ENCODE measurements at places on chromosomes 3 and 15.
A peak's percentile ranks its signal among the peaks of the same experiment; 100 is the strongest.

- DNase-seq: peak; percentile 65
Observed at GRCh38 chr3:179146911-179147513, 1.1 kb upstream of the PIK3CA start.

DNA sequence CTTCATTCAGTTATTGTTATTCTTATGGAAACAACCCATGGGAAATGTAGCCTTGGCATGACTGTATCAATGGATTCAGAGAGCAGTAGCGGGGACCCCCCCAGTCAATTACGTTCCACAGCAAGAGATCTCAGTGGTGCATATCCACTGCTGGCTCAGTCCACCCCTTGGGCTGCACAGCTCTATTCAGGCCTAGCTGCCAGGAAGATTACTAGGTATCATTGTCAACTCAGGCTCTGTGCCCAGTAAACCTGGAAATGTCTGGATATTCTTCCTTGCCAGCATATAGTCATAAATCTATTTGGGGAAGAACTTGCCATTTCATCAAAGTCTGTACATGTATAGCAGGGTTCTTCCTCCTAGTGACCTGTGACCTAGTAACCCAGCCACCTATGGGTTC, 128.1 kb upstream of the CCDC54 start:
- no peak for DNase-seq

DNA sequence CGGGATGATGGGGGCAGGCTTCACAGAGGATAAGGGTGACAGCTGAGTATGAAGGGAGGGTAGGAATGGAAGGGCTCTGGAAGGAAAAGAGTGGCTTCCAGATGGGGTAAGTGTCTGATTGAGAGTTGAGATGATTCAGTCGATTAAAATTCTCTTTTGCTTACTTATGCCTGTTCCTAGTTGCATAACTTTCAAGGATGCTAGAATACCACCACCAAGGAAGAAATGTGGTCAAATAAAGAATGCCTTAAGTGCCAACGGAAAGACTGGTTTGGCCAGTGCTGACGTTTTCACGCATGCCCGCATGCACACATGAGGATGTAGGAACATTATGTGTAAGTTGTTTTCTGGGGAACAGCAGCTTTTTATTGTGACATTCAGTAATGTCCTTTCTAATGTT, 263.4 kb upstream of the WNT5A start:
- DNase-seq: peak; percentile 75

- no peak for DNase-seq
Observed at GRCh38 chr15:52668133-52668532, 11.1 kb downstream of the ATOSA start.

DNA sequence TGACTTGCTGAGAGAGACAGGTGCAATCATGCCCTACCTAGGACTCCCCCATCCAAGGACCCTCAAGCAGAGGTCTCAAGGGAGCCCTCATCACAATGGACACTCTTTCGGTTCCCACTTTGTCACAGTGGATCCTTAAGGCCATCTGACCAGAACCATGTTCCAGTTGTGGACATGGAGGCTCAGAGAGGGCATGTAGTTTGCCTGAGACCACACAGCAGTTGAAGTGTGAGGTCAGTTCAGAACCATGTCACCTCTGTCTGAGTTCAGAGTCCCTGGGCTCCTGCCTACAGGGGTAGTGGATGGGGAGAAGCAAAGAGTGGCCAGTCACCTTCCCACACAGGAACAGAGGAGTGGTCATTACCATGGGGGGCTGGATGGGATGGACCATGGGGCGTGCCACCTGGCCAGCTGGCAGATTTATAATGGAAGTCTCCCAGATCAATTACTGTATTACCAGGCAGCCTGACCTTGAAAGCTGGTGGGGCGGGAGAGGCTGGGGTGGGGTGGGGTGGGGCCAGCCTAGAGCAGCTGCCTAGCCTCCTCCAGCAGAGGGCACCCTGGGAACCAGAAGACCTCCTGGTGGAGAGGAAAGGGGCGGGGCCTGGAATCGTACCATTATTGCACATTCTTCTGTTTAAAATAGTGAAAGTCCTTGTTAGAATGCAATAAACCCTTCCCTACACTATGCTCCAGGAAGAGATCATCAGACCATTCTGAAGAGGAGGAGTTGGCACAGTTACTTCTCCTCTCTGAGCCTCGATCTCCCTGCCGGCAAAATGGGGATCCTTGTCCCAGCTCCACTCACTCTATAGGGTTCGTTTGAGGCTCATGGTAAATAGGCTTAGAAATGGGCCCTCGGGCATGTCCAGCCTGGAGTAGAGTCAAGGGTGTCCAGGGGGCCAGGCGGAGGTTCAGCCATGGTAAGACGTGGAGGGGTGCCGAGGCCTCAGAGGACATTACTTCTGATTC, 26.9 kb upstream of the LINGO1 start:
- DNase-seq: peak; percentile 81

GRCh38 chr3:114519415-114519814, 225.6 kb downstream of the TIGIT start:
- DNase-seq: no peak

DNA sequence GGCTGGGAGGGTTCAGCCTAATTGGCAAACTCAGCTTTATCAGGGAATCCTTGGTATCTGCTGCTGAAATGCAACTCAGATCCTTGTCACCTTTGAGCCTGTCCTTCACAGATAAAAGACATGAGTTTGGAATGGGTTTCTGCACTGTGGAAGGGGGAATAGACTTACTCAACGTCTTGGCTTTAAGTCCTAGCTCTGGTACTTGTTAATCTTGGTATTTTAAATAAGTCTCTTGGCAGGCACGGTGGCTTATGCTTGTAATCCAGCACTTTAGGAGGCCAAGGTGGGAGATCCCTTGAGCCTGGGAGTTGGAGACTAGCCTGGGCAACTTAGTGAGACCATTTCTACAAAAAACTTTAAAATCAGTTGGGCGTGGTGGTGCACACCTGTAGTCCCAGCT, 55.1 kb upstream of the ATOSA start:
- no peak for DNase-seq

GRCh38 chr3:23664459-23664858, 141.3 kb upstream of the UBE2E1 start:
- no peak for DNase-seq

GRCh38 chr3:47512416-47513124, 942 bp downstream of the ELP6 start:
- peak; percentile 7 for DNase-seq

DNA sequence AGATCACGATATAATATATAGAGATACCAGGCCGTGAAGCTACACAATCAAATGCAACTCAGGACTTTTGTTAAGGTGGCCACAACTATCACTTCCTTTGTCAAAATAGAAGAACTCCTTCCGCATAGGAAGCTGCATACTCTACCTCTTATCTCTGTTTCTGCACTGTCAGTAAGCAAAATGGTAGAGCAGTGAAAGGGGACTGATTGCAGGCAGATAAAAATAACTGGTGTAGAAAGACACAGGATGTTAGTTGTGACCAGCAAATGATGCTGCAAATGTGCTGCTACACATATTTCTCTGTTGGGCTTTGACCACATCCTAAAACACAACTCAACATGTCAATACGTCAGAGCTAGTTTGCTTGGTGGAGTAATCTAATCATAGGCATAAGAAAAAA, 16.3 kb upstream of the TRAT1 start:
- no peak for DNase-seq

GRCh38 chr15:52378746-52379394, 83.3 kb upstream of the MYO5C start:
- no peak for DNase-seq

DNA sequence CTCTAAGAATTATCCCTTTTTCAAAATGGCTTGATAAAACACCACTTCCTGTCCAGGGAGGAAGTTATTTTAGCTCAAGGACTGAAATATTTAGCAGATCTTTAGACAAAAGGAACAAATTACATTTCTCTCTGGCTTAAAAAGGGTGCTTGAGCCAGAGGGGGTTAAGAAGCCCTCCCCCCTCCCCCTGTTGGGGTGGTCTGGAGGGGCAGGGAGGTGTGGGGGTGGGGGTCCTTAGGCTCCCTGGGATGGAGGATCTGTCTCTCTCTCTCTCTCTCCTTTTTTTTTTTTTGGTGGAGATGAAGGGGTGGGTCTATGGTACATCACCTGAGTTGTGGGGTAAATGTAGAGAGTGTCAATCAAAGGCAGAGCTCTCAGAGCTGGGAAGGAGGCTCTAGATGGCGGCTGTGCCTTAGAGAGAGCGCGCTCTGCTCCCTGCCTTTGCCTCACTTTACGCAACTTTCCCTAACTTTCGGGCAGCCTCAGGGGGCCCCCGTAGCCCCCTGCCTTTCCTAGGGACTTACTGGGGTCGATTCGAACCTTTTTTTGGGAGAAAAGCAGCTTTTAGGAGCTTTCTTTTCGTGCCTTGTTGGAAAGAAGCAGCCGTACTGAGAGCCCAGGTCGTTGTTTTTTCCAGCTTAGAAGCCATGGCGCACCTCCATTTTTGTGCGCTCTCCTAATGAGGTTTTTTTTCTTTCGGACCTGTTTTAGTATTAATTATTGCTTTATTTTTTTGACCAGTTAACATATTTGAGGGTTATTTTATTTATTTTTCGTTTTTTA, at the start of gene CHD2:
Gene CHD2 (plus strand): TSS at position 377 of the 783 bp plus-strand sequence. CDS start 914 bp downstream, outside the sequence.
- DNase-seq: peak; percentile 82

DNA sequence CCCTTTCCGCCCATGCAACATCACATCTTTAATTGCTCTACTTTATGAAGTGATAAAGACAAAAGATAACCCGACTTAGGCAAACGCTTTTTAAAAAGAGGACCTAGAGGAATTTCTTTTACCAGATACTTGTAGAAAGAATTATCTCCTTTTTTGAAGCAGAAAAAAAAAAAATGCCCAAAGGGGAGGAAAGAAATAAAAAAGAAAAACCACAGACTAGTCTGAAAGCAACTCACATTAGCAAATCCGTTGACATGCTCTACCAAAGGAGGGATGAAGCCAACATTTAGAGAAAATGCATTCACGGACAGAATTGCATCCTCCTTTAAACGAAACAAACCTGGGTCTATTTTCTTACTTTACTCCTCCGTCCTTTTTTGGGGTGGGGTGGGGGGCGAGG, 213.6 kb downstream of the MEIS2 start:
- DNase-seq: no peak

- no peak for DNase-seq
Observed at GRCh38 chr3:26236531-26236930, 386.0 kb upstream of the LRRC3B start.

DNA sequence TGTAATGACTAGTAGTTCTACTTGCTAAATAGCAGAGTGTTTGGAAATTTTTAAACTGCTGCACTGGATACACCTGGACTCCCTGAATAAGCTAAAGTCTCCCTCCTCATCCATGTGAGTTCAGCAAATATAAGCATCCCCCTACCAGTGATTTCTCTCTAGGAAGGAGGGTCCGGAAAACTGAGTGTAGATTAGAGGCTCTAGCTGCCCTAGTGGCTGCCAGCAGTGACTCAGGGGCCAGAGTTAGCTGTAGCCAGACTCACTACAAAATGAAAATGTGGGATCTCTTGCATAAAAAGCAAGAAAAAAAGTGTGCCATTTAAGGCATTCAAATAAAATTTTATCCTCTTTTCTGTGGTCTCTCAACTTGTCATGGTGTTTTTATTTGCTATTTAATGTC, 485.0 kb upstream of the ATP11B start:
- DNase-seq: no peak

GRCh38 chr3:40566694-40567093, 41.9 kb downstream of the ZNF621 start:
- no peak for DNase-seq

DNA sequence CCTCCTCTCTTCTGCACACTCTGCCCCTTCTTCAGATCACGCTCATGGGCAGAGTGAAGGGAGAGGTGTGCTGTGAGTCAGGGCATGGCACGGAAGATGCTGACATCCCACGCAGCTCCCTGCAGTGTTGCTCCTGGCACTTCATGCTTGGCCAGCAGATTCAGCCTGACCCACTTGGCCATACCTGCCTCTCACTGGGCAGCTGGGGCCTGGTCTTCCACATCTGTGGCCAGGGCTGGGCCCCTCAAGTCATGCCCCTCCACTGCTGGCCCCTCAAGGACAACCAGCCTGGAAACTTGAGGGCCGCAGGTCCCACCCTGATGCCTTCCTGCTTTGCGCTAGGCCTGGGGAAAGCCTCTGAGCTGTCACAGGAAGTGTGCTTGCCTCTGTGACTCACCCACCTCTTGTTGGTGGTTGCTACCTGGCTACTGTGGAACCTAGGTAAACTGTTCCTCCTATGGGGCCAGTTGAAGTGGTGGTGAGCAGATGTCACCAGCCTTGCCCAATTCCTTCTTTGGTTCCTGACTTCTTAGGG, 48.7 kb downstream of the BSN start:
- DNase-seq: no peak

DNA sequence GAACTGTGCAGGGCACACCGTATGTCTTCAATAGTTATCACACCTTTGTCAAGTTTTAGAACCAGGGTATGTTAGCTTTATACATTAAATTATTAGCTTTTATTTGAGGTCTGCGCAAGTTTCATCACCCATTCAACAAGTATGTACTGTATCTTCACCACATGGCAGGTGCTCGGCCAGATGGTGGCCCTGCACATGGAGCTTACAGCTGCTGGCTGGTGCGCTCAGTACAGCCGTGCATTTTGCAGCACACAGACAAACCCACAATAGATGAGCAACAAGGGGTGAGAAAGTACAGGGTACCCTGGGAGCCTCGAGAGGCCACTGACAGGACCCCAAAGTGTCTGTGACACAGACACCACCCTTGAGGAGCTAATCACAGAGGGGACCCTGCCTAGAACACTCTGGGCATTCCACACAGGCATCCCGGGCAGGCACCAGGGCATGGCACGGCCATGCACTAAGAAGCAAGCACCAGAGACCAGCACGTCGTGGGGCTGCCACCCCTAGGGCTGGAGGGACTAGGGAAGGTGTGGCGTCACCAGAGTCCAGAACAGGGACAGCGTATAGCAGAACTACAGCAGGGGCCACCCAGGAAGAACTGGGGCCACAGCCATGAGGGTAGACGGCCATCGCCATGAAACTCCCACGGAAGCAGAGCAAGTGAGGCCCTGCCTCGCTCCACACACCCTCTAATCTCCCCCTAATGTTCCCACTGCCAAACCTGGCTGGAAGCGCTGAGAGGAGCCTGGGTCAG, 27.4 kb downstream of the ZXDC start:
- no peak for DNase-seq

DNA sequence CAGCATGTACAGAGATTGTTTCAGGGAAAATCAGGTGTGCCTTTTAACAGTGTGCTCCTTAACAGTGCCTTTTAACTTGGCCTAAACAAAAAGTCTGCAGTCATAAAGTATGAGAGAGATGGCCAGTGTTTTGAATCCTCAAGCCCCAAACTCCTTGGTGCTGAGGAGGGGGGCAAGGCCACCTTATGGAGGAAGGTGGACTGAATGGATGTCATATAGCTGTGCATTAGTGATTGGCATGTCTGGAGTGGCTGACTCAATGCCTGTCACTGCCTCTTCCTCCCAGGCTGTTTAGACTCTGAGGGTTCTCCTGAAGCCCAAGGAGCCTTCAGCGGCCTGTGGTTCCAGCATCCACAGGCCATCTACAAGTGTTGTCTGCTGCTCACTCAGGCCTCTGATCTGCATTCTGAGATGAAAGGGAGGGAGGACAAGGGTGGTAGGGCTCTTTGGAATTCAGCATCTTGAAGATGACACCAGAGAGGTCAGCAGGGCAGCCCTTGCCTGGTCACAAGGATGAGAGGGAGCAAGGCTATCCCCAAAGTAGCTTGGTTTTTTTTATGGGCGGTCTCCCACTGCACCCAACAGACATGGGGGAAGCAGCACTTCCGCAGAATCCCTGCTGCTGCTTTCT, 1.5 kb downstream of the FOXL2NB start:
- DNase-seq: no peak
